Activated CD4-positive, alpha-beta T cell treated with anti-CD3 and anti-CD28 coated beads, Interleukin-2, amount 50 U/mL, for 1 hour (primary cell): ENCODE measurements at places on chromosomes 1 and 21.

GRCh38 chr1:152546704-152547103, 19.9 kb downstream of the LCE3E start:
- no peak for DNase-seq

GRCh38 chr1:109116286-109116685, 2.4 kb downstream of the ELAPOR1 start:
- DNase-seq, result no peak

DNA sequence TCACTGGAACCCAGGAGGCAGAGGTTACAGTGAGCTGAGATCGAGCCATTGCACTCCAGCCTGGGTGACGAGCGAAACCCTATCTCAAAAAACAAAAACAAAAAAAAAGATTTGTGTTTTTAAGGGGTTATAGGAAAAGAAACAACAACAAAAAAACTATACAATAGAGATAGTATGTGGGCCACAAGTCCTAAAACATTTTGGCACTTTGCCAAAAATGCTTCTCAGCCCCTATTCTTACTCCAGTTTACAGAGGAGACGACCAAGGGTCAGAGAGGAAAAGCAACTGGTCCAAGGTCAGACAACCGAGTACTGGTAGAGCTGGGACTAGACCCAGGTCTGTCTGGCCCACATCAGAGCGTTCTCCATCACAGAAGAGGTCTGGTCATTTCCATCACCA, 3.0 kb downstream of the FBXO44 start:
- no peak for DNase-seq

- DNase-seq, result no peak
Measured at GRCh38 chr1:52691821-52692220, 6.3 kb downstream of the COA7 start.

DNA sequence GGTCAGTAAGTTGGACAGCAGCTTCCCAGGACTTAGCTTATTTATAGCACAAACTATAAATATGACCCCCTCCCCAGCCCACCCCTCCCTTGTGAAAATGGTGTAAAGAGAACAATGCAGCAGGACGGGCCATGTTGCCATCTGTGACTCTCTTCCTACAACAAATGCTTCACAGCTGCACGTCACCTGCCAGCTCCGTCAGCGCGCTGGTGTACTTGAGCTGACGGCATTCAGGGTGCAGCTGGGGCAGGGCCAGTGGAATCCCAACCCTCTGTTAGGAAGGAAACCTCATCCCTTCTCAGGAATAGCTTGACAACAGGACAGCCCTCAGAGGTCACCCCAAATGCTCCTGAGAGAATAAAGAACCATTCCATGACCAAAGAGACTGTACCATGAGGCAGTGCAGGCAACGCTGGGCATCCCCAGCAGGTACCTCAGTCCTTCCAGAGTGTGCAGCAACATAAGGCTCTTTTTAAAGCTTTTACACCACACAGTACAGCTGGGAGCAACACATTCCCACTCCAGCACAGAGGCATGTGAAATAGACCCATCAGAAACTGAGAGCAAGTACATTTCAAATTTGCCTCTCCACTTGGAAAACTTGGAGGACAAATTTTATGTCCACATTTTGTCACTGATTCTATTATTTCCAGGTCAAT, 85.0 kb downstream of the ATP1A1 start:
- no peak for DNase-seq

DNA sequence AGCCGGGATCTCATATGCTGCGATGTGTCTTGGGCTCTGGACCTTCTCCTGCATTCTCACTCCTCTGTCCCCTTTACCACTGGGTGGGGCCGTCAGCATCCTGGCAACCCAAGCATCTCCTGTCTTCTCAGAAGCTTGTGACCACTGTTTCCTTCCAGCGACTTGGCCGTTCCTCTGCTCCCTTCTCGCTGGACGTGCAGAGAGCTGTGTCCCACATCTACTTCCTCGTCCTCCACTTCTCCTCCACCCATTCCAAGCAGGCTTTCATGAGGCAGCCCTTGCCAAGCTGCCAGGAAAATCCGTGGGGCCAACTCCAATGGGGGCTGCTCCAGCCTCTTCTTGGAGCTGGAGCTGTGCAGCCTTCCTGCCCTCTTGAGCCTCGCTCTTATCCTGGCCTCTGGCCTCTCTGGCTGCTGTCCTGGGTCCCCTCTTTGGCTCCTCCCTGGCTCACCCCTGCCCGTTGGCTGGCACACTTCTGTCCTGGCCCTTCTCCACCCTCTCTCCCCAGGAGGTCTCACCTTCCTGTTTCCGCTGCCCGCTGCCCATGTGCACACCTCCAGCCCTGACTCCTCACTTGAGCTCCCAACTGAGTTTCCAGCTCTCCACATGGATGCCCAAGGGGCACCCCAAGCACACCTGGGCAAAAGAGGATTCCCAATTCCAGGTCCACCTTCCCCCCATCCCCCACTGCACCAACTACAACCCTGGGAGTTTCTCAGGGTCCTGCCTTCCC, 8.7 kb downstream of the FAM131C start:
- DNase-seq, result no peak

DNA sequence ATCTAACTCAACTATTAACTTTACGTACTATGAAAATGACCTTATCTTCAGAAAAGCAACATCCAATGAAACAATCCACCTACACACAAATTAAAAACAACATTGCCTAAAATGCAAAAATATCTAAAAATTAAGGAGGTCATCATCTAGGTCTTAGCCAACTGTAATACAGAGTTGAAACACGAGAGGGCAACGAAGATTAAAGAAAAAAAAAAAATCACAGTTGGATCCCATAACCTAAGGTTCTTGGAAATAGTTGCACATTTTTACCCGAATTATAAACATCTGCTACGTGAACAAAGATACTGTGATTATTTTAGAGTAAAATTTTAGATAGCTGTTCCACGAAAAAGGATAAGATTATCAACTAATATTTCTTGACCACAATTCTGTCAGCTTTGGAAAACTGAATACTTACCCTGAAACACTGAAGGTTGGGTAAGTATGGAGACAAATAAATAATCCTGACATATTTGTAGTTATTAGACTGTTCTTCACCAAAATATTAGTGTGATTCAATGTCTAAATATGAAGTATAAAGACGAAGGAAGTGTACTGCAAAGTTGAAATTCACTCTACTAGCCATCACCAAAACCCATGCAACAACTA, 88.0 kb upstream of the AK4 start:
- DNase-seq, result no peak

GRCh38 chr1:9721606-9722377, 70.3 kb downstream of the PIK3CD start:
- peak; percentile 82 for DNase-seq

DNA sequence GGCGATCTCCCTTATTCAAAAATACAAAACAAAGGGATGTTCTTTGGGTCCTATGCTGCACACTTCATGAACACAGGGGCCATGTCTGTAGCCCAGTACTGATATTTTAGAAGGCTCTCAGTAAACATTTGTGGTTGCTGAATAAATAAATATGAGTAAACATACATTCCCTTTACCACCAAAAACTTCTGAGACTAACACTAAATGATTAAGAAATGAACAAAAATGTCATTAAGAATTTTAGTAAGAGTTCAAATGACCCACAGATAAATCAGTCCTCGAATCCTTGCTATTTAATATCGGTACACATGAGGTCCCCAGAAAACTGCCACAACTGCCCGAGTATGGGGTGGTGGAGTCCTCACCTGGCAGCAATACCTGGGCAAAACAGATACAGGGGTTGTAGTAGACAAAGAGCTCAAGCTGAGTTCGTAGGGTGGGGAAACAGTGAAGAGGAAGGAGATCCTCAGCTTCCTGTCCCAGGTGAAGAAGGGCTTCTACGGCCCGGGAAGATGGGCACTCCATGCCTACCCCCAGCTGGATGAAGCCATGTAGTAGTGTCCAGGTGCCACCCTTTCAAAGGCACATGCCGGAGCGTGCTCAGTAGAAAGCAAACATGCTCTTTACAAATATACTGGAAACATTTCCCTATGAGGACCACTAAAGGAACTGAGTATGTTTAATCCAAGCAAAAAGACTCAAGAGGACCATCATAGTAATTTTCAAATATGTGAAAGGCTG, 72.6 kb upstream of the ARHGAP29 start:
- DNase-seq, result no peak

DNA sequence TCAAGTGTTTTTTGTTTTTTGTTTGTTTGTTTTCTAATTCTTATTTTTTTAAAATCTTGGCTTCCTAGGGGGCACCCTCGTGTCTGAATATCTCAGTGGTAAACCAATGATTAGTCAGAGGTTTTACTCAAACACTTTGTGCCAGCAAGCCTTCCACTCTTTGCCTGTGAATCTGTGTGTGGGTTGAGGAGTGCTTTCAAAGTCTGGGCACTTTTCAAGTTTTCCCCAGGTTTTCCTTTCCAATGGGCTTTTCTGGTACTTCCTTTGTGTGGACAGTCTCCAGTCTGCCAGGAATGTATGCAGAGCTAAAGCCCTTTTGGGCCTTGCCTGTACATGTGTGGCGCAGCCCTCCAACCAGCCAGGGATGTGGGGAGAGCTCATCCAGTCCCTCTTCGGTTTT, 9.7 kb upstream of the PPIE start:
- DNase-seq, result no peak

DNA sequence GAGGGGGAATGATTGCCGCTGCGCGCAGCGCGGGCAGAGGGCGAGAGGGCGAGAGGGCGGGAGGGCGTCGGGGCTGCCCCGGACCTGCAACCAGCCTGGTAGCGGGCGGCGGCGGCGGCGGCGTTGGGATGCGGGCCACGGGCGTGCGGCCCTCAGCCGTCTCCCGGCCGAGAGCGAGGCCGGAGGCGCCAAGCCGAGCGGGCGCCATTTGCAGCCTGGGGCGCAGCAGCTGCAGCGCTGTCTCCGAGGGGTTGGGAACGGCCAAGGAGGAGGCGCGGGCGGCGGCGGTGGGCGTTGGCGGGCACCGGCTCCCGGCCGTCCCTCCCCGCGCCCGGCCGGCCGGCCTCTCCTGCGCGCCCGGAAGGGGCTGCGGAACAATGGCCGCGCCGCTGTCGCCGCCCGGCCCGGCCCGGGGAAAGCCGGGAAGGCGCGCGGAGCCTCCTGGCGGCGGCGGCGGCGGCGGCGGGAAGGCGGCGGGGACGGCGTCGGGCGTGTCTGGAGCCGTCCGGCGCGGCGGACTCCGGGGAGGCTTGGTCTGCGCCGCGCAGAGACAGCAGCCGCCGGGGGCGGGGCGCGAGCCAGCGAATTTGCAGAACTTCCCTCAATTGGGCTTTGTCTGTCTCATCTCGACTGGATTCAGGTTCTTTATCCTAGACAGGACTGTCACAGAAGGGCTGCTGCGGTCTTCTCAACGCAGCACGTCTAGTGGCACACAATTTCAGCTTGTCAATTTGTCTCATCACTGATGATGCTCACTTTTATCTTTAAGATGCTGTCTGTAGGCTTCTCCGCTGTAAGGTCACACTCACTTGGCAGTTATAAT, 35.7 kb downstream of the ZBTB8B start:
- no peak for DNase-seq

DNA sequence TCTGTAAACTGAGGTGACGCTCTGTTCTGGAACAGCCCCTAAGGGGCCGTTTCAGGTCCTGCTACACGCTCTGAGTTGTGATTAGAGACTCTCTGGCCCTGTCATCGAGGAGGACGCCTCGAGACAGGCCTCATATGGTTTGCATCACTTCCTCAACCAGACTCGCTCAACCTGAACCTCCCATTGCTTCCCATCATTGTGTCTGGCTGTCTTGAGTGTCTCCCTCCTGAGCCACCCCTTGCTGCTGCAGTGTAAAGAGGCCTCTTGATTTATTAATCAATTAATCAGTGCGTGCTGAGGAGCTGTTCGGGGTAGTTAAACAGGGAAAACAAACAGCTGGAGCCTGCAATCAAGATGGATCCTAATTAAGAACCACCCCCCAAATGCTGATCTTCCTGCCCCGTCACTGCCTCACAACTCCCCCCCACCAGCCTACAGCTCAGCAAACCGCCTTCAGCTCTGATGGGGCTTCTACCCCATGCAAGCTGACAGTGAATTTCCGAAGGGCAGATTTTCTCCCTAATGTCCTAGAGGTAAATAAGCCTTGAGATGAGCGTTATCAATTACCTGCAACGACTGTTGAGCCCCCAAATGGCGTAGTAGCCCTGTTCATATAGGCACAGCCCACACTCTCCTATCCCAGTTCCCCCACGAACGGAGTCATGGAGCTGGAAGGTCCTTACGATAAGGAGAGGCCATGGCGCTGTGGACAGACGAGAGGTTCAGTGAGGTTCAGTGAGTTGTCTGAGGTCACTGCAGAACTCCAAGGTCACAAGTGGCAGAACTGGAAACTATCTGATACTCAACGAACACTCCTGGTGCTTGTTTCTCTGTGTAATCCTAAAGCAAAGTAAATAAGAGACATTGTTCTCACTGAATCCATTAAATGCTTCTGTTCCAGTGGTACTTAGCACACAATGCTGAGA, 210.6 kb downstream of the KIF26B start:
- no peak for DNase-seq

DNA sequence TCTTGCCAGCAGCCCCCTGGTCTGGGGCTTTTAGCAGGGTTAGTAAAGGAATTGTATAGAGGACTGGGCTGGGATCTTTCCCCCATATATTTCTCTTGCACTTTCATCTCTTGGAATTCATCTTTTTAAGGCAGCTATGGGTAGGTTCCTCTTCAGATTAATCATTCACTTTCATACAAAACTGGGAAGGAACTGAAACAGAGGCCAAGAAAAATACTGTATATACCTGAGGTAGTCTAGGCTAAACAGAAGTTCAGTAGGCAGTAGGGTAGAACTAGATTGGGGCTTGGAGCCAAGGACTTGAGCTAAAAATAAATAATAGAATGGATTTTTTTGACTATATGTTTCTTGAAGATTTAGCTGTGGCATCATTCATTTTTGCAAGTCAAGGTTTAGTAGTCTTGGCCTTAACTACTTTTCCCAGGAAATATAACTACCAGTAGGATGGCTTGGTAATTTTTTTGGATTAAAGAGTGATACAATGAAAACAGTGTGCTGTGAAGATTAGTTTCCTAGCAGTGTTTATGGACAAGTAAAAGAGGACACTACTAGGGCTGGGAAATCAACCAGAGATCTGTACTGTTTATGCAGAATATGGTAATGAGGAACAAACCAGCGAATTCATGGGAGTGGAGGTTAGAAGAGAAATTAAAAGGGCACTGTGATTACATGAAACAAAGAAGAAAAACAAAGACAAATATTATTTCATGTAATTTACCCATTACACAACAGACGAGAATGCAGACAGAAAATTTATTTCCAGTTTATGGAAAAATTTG, 50.9 kb upstream of the PTGS2 start:
- no peak for DNase-seq

- DNase-seq, result no peak
Measured at GRCh38 chr1:39128959-39129358, 75.5 kb upstream of the MACF1 start.

DNA sequence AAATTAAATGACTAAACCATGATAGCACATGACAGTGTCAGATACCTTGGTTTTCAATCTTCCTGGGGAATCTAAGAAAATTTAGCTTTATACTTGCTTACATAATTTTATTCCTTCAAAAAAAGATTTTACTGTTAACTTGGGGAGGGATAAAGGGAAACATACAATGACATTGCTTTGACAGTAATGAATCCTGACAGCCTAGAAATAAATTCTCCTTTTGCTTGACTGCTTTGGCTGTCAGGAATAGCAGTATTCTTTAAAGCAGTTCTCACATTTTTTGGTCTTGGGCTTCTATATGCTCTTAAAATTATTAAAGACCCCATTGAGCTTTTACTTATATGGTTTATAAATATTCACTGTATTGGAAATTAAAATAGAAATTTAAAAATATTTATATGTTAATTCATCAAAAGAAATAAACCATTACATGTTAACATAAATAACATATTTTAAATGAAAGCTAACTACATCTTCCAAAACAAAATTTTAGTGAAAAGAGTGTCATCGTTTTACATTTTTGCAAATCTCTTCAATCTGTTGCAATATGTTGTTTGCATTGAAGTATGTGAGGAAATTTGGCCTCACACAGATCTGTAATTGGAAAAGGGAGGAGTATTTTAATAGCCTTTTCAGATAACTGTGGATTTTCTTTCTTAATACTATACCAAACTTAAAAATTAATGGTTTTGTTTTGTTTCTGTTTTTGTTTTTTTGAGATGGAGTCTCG, 16.1 kb downstream of the EPHX4 start:
- no peak for DNase-seq
